ENCODE measurements at places on chromosomes 1 and 21.

- DNase-seq = no peak
These were observed 77.8 kb upstream of the C1orf105 start for GRCh38 chr1:172342584-172343239.

- no peak for DNase-seq
These were observed 47.4 kb upstream of the C21orf91 start for GRCh38 chr21:17866590-17866989.

DNA sequence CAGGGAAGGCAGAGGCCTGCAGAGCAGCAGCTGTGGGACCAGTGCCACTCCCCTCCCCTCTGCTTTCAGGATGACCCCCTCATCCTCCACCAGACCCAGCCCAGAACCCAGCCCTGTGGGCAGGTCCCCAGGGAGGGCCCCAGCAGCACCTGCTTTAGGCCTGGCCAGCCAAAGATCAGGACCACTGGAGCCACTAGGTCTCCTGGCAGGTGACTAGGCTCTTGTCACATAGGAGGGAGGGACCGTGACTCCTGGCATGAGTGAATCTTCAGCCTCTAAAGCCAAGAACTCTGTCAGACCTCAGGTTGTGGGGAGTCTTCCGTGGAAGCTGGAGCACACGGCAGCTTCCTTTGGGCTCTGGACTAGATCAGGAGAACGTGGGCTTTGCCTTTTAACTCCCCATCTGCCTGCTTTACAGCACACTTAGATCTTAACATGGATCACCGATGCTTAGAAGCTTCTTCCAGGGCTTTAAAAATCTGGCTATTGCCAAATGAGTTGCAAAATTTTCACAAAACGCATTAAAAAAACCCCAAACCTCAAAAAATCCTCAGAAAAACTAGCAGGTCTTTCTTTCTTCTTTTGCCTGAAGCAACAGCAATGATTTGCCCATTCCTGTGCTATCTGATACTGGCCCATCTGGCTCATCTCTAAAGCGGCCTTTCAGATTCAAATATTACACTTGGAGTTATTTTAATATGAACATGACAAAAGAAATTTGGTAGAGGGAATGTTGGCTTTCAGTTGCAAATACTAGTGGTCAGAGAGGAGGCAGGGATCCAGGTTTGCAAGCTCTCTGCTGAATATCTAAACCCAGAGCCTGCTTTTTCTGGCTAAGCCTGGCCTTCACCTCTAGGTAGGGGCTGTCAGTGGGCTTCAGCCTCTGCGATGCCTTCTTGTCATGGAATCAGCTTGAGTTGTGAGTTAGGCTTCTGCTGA, 235.2 kb downstream of the SDCCAG8 start:
- DNase-seq = no peak

GRCh38 chr1:58968360-58968952, 184.6 kb upstream of the JUN start:
- no peak for DNase-seq

DNA sequence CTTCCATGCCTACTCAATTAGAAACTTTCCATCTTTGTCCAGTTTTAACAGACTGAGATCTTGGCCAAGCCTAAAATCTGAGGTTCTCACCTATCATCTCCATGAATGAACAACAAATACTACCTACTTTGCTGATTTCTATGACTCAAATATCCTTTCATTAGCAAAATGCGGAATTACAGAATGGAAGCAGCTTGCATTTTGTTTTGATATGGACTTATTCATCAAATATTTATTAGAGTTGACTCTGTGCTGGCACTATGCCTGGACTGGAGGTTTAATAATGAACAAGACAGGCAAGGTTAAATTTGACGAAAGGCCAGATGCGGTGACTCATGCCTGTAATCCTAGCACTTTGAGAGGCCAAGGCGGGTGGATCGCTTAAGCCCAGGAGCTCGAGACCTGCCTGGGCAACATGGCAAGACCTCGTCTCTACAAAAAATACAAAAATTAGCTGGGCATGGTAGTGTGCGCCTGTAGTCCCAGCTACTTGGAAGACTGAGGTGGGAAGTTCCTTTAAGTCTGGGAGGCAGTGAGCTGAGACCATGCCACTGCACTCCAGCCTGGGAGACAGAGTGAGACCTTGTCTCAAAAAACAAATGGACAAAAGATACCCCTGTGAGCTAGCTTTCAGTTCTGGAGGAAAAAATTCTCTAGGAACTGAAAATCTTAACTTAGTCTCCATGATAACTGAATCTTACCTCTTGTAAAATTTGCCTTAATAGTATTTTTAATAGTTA, 29.4 kb upstream of the SOD1 start:
- DNase-seq = no peak

DNA sequence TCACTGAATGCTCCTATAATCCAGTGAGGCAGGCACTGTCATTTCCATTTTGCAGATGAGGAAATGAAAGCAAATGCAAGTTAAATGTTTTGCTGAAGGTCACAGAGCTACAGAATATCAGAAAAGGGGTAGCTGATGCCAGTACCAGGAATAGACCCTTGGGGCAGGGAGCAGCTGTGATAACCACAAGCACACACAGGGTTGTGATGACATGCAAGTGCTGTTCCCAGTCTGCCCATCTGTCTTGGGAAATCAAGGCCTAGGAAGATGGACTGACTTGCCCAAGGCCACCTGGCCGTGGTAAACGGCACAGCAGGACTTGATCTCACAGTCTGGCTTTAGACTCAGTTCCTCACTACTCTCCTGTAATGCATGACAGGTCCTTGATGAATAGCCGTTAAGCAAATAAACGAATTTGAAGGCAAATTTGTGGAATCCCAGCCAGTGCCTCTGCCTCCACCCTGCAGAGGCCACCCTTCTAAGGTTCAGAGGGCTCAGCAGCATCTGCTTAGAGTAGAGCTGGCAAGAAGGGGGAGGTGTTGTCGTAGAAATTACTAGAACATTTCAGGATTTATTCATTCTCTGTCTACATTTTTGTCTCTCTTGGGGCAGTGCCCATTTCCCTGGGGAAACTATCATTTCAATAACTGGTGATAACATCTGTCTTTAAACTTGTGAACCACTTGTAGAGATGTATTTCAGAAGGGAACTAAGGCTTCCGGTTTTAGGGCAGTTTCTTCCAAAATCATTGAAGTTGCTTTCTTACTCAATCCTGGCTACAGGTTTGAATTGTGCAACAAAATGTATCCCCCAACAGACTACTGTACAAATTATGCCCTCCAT, 53.2 kb upstream of the MRPS6 start:
- no peak for DNase-seq

- DNase-seq = no peak
These were observed 15.5 kb upstream of the PABPC4 start for GRCh38 chr1:39592069-39592468.

DNA sequence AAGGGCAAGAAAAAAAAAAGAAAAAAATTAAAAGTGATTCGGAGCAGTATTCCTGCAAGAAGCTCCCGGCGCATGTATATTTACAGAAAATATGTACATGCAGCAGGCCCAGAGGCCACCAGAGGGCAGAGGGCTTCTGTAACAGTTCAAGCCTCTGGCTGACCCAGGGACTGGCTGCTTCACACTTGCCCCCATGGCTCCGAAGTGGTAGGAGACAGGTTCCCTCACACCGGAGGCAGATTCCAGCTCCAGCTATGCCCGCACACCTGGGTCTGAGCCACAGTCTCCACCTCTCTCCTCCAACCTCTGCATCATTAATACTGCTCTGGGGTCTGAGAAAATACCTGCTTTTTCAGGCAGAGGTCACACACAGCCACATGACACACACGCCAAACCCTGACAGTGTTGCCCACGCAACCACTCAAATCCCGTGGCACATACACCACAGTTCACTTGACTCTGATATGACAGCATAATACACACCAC, 2.2 kb upstream of the ARHGAP30 start:
- DNase-seq = no peak

- DNase-seq = no peak
These were observed 781 bp downstream of the PROX1 start for GRCh38 chr1:213988507-213989001.

DNA sequence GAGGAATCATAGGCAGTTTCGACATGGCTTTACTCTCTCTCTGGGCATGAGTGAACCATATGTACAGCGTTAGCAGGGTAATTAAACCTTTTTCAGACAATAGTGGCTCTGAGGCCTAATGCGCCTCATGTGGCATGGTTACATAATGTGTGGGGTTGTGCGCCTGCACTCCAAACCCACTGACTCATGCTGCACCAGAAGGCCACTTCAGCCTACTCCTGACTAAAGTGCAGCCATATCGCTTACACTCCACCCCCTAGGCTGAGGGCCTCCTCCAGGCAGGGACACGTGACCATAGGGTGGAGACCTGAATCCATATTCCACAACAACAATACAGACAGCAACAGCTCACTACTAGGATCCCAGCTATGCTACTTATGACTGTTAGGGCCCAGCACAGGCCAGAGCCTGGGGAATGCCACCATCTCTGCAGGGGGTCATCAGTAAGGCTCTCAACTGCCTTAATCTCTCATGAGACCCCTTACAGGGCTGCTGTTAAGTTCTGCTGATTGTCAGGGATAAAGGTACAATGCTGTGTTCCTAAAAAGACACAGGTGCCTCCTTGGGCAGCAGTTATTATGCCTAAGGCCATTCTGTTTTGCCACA, 13.4 kb upstream of the ODF2L start:
- DNase-seq = no peak

GRCh38 chr1:151837884-151838221, 1.8 kb downstream of the C2CD4D start:
- DNase-seq = no peak

- DNase-seq = peak; percentile 90
These were observed 57.9 kb upstream of the FMOD start for GRCh38 chr1:203408486-203409481.

DNA sequence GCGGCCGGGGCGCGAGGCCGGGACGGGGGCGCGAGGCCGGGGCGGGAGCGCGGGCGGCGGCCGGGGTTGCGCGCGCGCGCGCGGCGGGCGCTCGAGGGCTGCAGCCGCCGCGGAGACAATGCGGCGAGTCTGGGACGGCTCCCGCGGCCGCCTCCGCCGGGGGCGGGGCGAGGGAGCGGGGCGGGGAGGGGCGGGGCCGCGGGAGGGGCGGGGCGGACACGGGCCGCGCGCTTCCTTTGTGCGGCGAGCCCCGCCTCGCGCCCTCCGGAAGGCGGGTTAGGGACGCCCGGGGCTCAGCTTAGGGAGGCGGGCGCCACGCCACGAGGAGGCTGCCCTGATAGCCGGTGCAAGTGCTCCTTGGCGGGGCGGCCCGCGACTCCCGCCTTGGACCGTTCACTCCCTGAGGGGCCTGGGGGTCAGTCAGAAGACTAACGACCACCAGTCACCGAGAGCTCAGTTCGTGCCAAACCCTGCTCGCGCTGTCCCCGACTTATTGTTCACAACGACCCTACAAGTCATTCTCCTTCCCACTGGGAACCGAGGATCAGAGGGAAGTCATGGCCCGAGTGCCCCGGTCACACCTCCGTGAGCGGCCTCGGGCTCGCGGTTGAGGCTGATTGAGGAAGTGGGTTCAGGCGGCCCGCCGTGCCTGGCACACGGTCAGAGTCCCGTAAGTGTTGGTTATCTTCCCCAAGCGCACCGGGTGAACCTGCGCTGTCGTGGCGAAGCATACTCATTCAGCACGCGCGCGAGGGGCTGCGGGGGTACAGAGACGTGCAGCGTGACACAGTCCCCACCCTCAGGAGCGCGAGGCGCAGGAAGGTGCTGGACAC, 29.1 kb upstream of the A3GALT2 start:
- peak; percentile 75 for DNase-seq

- no peak for DNase-seq
These were observed 101.7 kb downstream of the HUNK start for GRCh38 chr21:31974454-31974985.

DNA sequence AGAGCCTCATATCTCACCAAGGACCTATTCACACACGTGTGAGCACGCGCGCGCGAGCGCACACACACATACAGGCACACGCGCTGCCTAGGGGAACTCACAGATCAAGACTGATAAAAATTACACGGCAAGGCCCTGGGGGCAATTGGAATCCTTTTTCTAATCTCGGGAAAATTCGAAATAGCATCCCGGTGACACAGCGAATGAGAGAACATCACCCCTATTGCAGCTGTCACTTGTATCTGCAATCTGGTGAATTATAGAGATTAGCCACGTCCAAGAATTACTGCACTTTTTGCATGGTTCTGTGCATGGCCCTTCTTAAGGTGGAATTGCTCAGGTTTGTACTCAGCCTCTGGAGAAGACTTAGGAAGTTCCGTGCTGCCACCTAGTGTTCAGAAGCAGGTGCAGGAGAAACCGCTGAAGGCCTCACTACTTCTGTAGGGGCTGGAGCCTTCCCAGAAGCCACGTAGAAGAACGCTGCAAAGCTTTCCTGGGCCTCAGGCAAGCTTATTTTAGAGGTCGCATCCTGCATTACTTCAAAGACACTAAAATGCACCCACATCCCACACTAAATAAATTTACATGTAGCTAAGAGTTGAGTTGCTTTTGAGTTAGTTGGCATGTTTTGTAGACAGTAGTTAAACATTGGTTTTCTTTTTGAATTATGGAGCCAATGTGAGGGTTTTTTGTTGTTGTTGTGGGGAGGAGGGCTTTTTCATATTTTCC, 229.2 kb upstream of the CAMK1G start:
- DNase-seq = peak; percentile 71

GRCh38 chr1:226046240-226046639, 16.3 kb upstream of the H3-3A start:
- no peak for DNase-seq

DNA sequence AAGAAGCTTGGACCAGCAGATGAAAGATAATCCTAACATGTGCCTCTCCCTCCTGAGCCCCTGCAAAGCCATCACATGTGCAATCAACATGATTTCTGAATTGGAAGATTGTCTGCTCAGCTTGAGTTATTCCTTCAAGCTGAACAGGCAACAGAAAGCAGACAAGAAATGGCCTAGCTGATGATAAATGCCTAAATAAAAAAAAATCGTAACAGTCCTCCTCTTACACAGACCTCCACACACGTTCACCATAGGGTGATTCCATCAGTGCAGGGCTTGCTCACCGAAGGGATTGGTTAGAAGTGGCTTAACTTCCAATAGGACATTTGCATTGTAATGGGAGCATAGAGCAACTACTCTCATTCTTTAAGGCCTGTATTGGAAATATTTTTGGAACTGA, 14.6 kb downstream of the KRTAP19-8 start:
- no peak for DNase-seq

- DNase-seq = no peak
These were observed 7.9 kb upstream of the LORICRIN start for GRCh38 chr1:153251562-153251961.

- DNase-seq = no peak
These were observed 96.9 kb downstream of the SMYD2 start for GRCh38 chr1:214377886-214378285.

DNA sequence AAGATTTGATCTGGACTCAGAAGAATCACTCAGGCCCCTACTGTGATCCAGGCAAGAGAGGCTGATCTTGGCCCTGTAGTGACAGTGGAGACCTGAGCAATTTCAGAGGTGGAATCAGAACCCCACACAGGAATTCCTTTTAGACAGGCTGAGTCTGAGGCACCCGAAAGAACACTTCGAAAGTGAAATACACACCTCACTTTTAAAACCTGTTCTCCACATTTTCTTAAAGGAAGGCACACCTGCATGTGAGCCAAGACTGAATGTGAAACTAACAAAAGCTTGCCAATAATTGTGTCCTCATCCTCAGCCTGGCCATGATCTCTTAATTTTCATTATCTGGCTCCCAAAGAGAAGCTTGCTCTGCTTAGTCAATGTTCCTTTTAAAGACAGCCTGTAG, 32.2 kb downstream of the SIPA1L2 start:
- DNase-seq = no peak
